ENCODE measurements at places on chromosomes 16 and 17.

GRCh38 chr17:27473748-27474609, 17.7 kb downstream of the KSR1 start:
- DNase-seq: peak; percentile 73

- no peak for DNase-seq
Observed at GRCh38 chr17:82332669-82333278, 792 bp downstream of the SECTM1 start.

DNA sequence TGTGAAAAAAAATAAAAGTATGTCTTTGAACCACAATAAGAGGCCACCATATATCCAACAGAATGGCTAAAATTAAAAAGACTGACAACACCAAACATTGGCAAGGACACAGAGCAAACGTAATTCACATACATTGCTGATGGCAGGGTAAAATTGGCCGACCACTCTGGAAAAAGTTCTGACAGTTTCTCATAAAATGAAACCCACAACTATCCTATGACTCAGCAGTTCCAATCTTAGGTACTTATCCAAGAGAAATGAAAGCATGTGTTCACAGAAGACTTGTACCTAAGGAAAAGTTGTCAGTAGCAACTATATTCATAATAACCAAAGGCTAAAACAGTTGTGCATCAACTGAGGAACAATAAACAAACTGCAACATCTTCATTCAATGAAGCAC, 357.3 kb upstream of the XYLT1 start:
- DNase-seq: no peak

- DNase-seq: no peak
Observed at GRCh38 chr16:81928271-81928918, 82.9 kb downstream of the SDR42E1 start.

DNA sequence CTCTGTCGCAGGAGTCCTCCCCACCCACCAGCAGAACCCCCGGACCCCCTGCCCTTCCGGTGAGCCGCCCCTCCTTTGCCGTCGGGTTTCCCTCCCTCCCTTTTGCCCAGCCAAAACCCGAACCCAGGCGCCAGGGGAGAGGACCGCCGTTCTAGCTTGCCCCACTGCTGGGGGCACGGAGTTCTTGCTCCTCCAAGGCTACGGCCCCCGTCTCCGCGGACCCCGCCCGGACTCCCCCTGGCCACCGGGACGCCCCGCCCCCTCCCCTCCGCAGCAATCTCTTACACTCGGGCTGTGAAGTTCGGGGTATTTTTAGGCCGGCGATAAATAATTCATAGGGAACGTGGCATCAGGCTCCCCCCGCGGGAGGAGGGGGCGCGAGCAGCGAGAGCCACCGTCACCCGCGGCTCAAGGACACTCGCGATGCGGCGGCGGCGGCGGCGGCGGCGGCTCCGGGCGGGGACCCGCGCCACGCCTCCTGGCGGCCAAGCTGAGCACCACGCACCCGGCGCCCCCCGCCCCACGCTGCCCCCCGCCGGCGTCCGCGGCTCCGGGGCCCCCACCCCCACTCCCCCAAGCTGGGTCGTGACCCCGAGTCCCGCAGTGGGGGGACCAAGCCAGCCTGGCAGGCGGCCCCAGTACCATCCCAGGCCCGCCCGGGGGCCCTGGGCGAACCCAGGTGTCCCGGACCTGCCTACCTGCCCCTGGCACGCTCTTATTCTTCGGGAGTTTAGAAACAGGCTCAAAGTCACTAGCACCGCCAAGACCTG, at the start of gene GRIN2C:
GRIN2C (minus strand) TSS at position 427 of the 770 bp plus-strand sequence. CDS start 4,793 bp downstream, outside the sequence.
- no peak for DNase-seq

DNA sequence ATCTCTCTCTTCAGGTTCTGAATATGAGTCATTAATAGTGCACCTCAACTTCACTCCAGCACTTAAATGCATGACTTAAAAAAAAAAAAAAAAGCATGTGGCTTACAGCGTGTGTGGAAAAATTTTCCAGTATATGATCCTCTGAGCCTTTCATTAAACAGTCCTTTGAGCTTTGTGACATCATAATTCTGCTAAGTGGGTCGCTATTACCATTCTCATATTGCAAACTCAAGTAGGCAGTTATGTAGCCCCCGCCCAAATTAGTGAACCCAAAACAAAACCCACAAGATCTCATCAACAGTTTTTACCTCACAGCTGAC, 672 bp downstream of the CMTR2 start:
- no peak for DNase-seq

DNA sequence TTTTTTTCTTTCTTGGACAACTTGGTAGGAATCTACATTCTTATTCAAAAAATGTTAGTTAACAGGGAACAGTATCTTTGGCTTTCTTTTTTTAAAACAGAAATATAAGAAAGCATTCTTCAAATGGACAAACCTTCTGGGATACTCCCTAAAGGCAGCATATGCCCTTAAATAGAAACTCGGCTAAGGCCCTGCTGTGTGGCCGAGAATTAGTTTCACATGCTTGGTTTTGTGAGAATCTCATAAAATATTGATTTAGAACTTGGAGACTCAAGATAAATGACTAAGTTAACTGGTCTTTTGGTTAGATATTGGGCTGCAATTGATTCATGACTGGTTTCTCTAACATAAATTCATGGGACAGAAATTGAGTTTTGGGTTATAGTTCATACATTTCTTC, 359.9 kb upstream of the XYLT1 start:
- no peak for DNase-seq

- no peak for DNase-seq
Observed at GRCh38 chr16:58530179-58530578, 14.9 kb downstream of the SETD6 start.

DNA sequence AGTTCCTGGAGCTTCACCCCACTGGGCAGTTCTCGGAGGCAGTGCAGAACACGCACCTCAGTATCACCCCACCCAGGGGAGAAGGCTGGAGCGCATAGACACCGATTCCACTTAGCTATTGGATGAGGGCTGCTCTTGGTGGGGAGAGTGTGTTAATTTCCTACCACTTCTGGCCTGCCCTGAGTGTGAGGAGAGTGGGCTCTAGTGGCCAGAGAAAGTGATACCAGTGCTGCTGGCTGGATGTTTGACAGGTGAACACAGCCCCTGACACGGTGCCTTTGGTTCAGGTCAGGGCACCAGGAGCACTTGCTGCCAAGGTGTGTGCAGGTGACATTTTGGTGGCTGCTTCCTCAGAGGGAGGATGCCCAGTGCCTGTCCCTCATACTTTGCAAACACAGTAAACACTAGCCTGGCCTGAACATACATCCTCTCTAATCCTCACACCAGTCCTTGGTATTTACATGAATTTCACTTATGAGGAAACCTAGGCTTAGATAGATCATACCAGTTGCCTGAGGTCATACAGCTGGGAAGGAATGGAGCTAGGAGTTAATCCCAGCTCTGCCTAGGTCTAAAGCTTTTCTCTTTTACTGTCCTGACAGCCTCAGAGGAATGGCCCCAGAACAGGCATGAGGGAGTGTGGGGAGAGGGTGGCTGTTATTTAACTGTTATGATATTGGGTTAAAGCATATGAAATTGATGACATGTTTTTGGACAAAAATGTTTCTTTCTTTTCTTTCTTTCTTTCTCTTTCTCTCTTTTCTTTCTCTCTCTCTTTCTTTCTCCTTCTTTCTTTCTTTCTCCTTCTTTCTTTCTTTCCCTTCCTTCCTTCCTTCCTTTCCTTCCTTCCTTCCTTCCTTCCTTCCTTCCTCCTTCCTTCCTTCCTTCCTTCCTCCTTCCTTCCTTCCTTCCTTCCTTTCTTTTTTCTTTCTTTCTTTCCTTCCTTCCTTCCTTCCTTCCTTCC, 21.0 kb upstream of the ITGAX start:
- DNase-seq: no peak

DNA sequence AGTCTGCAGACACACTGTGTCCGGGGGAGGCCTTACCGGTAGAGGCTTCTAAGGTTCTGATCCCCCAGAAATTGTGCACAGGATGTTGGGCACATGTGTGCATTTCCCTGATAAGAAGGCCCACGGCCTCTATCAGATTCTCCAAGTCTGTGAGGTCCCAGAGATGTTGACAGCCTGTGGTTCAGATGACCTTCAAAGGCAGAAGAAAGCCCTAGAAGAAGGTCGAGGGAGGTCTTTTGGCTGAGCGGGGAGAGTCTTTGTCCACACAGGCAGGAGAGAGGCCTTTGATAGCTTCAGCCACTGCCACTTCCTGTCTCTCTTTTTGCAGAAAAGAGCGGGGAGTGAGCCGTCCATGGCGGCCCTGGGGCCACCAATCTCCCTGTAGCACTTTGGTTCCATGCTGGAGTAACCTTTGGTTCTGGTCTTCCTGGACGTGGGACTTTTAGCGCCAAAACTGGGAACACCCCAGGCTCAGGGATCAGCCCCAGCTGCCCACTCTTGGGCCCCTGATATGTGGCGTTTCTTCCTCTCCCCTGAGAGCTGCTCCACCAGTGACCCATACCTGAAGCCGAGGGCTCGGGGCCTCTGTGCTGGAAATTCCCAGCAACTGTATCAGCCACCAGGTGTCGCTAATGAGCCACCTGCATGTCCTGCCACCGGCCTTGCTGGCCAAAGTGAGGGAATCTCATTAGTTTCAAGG, 28.1 kb upstream of the LGALS9 start:
- DNase-seq: peak; percentile 20

GRCh38 chr16:24011237-24011636, 175.5 kb downstream of the PRKCB start:
- no peak for DNase-seq

- DNase-seq: no peak
Observed at GRCh38 chr16:81496321-81496720, 51.7 kb downstream of the CMIP start.

- no peak for DNase-seq
Observed at GRCh38 chr17:77256710-77257109, 115.9 kb downstream of the SEC14L1 start.

GRCh38 chr17:273981-274832, 78.4 kb downstream of the RPH3AL start:
- DNase-seq: no peak

DNA sequence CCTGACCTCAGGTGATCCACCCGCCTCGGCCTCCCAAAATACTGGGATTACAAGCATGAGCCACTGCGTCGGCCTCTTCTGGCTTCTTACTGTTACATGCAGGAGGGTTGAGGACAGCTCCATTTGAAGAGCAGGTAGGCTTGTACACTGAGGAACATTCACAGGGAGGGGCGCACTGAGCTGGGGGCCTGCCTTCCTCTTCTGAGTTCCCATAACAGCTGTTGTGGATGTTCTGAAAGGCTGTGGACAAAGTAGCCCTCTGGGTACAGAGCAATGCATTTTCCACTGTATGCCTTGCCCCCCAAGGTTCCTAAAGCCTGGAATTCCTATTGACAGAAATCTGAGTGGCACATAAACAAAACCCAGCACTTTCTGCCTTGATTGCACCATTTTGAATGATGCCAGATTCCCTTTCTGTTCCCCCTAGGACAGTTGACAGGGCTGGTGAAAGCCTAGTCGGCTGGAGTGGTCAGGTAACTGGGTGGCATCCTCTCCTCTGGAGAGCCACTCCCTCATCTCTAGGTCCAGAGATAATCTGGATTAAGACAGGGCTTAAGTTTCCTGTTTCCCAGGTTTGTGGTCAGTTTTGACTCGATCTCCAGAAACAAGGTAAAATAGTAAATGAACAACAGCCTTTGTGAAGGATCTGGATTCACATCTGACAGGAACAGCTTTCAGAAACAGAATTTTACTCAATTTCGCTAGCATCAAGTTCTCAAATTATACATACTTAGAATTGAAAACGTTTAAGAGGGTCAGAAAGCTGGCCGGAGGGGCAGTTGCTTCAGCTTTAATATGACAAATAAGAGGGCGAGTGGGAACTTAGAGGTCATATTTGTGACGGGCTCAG, 1.3 kb upstream of the CDK5R1 start:
- DNase-seq: no peak

GRCh38 chr17:75832652-75833400, 11.4 kb downstream of the UNC13D start:
- no peak for DNase-seq

DNA sequence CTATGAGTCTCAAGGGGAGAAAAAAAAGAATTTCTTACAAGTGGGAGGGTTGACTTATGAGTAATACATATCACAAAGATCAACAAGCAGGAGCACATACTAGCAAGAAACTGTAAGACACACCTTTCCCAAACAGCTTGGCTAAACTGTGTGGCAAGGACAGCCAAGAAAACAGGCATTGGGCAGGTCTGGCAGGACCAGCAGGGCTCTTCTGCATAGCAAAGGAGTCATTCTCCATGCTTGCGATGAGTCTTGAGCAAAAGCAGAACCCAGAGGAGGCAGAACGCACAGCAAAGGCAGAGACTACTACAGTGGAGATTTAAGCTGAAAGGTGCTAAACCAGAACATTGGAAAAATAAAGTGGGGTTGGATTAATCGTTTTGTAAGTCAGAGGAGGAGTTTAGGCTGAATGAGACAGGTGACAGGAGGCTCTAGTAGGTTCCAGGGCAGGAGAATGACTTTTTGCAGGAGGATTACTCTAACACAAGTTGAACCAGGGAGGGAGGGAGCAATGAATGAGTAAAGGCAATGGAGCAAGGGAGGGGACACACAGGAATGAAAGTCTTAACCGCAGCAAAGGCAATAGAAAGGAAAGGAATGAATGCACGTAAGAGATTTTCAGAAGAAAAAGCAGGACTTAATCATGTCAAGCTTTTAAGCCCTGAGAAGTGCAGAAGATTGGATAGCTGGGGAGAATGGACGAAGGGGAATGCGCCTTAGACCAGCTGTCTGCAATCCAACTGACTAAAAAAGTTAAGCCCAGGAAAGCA, 2.7 kb downstream of the N4BP1 start:
- DNase-seq: no peak
